Melanocyte of skin (primary cell): ENCODE measurements at places on chromosomes 7 and 10. TPM values are rescaled to one million over a fixed set of nuclear protein-coding genes. Genes with fewer than 3 reads are reported as not detected.

LRRC61 gene
- 3.3 and 4.1 TPM in 2 replicates for total RNA-seq

SPOCK2 gene
- total RNA-seq: under 0.01 and 0.73 TPM in 2 replicates

THSD7A gene
- total RNA-seq: 1.0 and 1.1 TPM in 2 replicates

SEMA3D gene
- 0.36 and 0.69 TPM in 2 replicates for total RNA-seq

MKX gene
- total RNA-seq: 1.1 TPM in 1 of 2 replicates, not detected in the other

CDC14C gene
- total RNA-seq: under 0.01 TPM in 2 replicates

SUN3 gene
- not detected in 2 replicates for total RNA-seq

SFTPA1 gene
- not detected in 2 replicates for total RNA-seq

CNNM1 gene
- 2.4 and 2.9 TPM in 2 replicates for total RNA-seq

PDLIM1 gene
- total RNA-seq: 2.1 and 12.0 TPM in 2 replicates

ZNF853 gene
- 0.15 TPM in 1 of 2 replicates, not detected in the other for total RNA-seq

CTAGE15 gene
- not detected in 2 replicates for total RNA-seq

EGR2 gene
- 0.34 TPM in 1 of 2 replicates, not detected in the other for total RNA-seq

GRID1 gene
- total RNA-seq: under 0.01 and 0.36 TPM in 2 replicates

FOXP2 gene
- 5.5 and 6.2 TPM in 2 replicates for total RNA-seq

PSMA2 gene
- 47.5 and 49.4 TPM in 2 replicates for total RNA-seq

TAS2R40 gene
- not detected in 2 replicates for total RNA-seq

RASA4B gene
- under 0.01 and 0.73 TPM in 2 replicates for total RNA-seq

ATOH7 gene
- 0.15 TPM in 1 of 2 replicates, not detected in the other for total RNA-seq
